Thoracic aorta (tissue), 2 donors: ENCODE measurements at places on chromosomes 5 and 9.

DNA sequence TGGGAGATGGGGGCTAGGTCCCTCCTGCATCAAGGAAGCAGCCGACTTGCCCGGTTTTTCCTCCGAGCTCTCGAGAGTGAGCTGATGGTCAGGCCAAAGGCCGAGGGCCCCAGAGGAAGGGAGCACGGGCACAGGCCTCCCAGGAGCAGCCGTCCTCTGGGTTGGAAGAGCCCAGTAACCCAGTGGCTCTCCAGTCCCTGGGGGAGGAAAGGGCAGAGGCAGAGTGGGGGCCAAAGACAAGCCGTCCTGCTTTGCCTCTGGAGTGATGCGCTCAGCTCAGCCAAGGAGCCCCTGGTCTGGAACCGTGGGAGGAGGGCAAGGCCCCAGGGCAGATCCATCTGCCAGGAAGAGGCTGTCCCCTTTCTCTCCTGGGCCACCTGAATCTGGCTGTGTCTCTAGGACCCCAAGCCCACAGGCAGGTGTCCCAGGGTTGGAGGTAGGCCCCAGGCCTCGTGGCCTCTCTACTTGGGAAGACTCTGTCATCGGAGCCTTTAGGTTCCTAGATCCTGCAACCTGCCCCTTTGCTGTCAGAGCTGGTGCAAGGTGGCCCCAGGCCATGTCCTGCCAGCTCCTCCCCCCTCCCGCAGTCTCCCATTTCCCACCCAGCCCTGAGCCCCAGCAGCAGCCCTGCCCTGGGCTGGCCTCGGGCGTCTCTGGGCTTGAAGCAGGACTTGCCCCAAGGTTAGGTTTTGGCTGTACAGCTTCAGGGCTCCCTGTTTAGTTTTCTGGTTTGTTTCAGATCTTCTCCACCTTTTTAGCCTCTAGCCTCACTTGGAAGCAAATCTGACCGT lies 224.1 kb downstream of the CACNA1B start:
- no peak for DNase-seq

- no peak for DNase-seq
These were observed 3.8 kb upstream of the GGTA1 start for GRCh38 chr9:121503444-121503843.

- DNase-seq = no peak
These were observed 444 bp upstream of the ZNF354A start for GRCh38 chr5:178730940-178731265.

GRCh38 chr9:4113711-4114110 lies 186.2 kb downstream of the GLIS3 start:
- DNase-seq = no peak

GRCh38 chr9:104743376-104743985 lies 4.0 kb upstream of the NIPSNAP3A start:
- no peak for DNase-seq

DNA sequence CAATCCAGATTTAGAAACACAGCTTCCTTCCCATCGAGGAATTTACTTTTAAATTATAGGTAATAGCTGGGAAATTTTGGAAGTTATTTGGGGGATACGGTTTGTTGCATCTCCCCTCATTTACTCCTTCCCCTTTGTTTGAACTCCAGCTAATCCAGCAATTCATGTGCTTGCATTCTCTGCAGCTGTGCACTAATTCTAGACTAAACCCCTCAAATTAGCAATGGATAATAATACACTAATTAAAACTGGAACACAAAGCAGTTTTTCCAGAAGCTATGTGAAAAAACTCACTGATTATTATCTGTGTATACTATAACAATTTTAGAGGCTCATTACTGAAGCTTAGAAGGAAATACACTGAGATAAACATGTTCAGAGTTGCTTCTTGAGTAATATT lies 751.2 kb upstream of the ZNF608 start:
- DNase-seq = no peak

- no peak for DNase-seq
These were observed 4.6 kb upstream of the MYOZ3 start for GRCh38 chr5:150656191-150657132.
